Dorsolateral prefrontal cortex (tissue), 122 donors: ENCODE measurements at places on chromosomes 4 and X. TPM values are rescaled to one million over a fixed set of nuclear protein-coding genes. Genes with fewer than 3 reads are reported as not detected.

TSPAN7 gene
- 552 TPM for total RNA-seq

IL2 gene
- not detected for total RNA-seq

HERC6 gene
- total RNA-seq = 12.5 TPM

P2RY4 gene
- total RNA-seq = 1.1 TPM

C4orf51 gene
- not detected for total RNA-seq

NAT8L gene
- 159 TPM for total RNA-seq

MAGEA1 gene
- total RNA-seq = not detected

UGT2B11 gene
- not detected for total RNA-seq

TCEAL7 gene
- 87.3 TPM for total RNA-seq

PABPC1L2B gene
- total RNA-seq = 24.3 TPM

ITIH6 gene
- not detected for total RNA-seq

IGSF1 gene
- total RNA-seq = 3.1 TPM

PPM1K gene
- 189 TPM for total RNA-seq

EMCN gene
- 4.5 TPM for total RNA-seq

CHRDL1 gene
- 23.9 TPM for total RNA-seq

NDNF gene
- total RNA-seq = 2.8 TPM

AASDH gene
- total RNA-seq = 26.1 TPM

CT45A5 gene
- not detected for total RNA-seq

MTHFD2L gene
- 20.8 TPM for total RNA-seq

GAGE12H gene
- not detected for total RNA-seq

USP17L21 gene
- not detected for total RNA-seq
